ENCODE measurements at places on chromosomes 7 and 10. TPM values are rescaled to one million over a fixed set of nuclear protein-coding genes. Genes with fewer than 3 reads are reported as not detected.
A peak's percentile ranks its signal among the peaks of the same experiment; 100 is the strongest.

- DNase-seq, result no peak
Observed at GRCh38 chr10:62058896-62059216, 157.4 kb downstream of the ARID5B start.

- DNase-seq, result no peak
Observed at GRCh38 chr7:23783115-23783514, 73.1 kb downstream of the STK31 start.

Gene PRSS2
- polyA plus RNA-seq, result not detected

DNA sequence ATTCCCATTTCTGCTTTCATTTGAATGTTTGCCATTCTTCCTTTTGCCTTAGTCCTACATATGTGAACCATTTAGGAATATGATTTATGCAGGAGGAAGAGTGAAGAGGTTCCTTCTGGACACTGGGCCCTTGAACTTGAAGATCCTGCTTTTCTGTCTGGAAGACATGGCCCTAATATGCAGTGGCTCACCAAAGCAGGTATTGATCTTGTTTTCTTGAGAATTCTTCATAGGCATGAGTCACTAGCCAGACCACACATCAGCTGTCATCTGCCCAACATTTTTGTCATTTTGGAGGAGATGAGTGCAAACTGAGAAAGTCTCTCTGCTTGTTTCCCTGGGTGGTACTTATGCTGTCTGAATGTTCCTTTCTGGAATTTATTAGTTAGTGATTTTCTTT lies 382.6 kb downstream of the LRMDA start:
- no peak for DNase-seq

Gene EPO
- polyA plus RNA-seq, result not detected

Gene CYP26A1
- polyA plus RNA-seq, result not detected

DNA sequence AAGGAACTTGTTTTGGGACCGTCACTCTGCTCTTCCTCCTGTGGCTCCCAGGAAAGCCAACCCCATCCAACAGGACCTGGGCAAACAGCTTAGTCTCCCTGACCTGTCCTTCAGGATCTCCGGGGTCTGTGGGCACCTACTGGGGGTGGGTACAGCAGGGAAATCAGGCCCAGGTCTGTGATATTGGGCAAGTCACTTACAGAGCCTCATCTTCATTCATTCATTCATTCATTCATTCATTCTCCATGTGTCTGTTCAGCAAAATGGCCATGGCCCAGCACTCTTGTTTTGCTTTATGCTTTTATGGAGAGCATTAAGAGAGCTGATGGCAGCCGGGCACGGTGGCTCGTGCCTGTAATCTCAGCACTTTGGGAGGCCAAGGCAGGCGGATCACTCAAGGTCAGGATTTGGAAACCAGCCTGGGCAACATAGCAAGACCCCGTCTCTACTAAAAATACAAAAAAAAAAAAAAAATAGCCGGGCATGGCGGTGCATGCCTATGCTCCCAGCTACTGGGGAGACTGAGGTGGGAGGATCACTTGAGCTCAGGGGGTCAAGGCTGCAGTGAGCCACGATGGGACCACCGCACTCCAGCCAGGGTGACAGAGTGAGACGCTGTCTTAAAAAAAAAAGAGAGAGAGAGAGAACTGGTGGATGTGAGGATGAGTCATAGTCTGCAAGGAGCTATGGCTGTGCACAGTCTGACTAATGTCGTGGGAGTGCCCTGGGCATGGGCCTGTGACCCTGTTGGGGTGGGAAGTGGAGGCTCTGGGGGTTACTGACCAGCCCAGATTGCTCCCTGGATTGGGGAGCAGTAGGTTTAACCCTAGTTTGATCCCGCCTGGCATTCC lies 54.3 kb downstream of the CLIP2 start:
- DNase-seq, result no peak

Gene ZNF488
- polyA plus RNA-seq, result 0.16 TPM

DNA sequence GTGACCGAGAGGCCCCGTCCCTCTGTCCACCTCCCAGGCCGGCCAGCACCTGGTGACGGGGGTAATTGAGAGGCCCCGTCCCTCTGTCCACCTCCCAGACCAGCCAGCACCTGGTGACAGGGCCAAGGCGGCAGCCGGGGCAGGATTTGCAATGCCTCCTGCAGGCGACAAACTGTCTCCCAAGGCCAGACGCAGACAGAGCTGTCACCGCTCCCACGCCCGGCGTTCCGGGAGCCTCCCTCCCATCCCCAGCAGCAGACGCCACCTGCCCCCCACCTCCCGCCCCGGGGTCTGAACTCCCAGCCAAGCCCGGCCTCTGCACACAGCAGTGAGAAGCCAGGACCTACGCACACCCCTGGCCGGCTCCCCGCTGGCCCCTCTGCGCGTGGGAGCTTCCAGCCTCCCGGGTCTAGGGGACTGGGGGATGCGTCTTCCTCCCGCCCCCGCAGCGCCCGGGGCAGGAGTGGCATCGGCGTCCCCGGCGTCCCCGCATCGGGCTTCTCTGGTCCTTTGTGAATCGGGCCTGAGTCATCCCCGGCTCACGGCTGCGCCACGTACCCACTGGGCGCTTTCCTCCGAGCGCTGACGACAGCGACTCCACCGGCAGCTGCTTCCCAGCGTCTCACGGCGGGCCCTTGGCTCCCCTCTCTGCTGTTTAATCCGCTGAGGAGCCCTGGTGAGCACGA lies 95.1 kb upstream of the DIP2C start:
- DNase-seq, result peak; percentile 42

DNA sequence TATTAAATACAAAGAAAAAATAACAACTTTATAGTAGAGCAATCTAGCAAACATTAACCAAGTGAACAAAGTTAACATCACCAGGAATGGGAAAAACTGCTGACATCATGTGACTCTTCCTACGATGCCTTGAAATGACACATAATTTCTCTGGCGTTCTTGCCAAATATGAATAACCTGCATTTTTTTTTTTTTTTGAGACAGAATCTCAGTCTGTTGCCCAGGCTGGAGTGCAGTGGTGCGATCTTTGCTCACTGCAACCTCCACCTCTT lies 126.5 kb upstream of the VKORC1L1 start:
- DNase-seq, result no peak

- peak; percentile 93 for DNase-seq
Observed at GRCh38 chr10:99845837-99846382, 63.5 kb downstream of the ABCC2 start.

DNA sequence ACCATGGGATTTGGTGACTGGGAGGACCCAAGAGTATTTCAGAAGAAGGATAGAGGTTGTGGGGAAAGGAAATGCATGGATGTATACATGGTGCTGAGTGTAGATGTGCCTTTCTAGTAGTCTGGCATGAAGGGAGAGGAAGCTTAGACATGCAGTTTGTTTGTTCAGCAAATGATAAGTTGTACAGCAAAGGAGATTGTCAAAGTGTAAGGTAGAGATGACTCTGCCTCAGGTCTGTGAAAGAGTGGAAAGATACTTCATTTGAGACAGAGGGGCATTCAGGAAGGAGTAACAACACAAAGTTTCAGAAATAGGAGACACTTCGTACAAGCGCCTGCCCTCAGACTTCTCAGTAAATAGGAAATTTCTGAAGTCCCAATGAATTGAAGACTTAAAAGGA lies 152.3 kb downstream of the CELF2 start:
- no peak for DNase-seq

DNA sequence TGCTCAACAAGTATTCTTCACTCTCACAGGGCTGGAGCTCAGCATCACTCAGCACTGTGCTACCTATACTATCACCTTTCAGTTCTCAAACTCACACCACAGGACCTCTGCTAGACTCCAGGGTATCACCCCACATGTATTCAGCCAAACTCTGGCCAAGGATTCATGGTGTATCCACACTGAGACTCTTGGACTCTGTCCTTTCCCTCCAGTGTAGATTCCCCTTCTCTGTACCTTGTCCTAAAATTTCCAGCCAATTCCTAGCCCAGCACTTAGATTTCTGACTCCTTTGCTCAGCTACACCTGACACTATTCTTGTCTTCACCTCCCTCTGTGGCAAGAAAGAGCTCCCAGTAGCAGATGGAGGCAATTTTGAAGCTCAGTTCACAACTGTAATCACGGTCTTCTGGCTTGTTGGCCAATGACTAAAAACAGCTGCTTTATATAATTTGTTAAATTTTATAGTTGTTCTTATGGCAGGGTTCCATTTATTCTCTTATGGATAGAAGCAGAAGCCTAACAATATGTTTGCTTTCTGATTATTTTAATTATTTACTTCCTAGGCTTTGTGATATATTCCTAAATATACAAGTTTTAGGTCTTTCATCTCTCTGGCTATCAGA lies 258.8 kb downstream of the THSD7A start:
- DNase-seq, result no peak

DNA sequence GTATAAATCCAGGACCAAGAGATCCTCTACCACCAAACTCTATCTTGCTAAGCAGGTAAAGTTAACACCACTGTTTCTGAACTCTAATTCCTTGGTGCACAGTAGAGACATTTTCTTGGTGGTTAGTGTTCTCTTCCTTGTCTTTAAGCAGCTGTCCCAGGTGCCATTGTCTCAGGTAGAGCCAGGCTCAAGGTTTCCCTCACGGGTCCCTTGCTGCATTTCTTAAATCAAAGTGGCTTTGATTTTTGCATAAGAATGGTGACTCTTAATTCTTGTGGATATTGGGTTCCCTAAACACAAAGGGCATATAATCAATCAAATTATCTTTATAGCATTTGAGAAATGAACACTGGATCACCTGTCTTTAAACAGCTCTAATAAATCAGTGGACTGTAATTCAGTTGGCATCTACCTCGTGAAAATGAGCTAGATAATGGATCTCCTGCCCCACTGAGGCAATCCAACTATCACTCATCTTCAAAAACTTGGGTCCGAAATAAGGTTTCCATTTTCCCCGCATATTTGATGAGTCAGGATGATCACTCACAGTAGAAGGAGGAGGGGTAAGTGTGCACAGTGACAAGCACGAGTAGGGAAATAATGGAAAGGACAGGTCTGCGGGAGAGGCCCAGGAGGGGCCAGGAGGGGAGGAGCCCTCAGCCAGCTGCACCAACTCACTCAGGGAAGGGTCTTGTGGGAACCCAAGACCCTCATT lies 2.4 kb downstream of the ABCC2 start:
- no peak for DNase-seq

DNA sequence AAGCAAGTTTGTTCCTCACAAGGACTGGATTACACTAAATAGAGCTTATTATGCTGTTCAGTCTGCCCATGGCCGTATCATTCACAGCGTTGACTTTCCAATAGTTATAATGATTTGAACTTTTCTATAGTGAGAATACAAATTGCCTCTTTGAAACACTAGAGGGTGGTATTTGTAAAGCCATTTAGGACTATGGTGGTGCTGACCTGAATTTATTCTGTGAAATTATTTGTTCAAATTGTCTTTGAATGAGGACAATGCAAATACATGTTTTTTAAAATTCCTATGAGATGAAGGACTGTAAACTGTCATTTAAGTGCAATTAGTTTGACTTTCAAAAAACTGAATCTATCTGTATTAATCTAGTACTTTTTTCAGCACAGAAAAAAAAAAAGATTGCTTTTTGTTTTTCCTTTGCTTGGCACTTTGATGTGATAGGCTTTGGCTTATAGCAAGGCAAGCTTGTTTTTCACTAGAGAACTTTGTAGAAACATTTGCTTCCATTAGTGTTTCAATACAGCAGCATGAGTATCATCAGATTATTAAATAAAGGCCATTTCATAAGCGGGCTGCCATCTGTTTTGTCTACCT lies 122.7 kb upstream of the TMEM229A start:
- DNase-seq, result peak; percentile 6

DNA sequence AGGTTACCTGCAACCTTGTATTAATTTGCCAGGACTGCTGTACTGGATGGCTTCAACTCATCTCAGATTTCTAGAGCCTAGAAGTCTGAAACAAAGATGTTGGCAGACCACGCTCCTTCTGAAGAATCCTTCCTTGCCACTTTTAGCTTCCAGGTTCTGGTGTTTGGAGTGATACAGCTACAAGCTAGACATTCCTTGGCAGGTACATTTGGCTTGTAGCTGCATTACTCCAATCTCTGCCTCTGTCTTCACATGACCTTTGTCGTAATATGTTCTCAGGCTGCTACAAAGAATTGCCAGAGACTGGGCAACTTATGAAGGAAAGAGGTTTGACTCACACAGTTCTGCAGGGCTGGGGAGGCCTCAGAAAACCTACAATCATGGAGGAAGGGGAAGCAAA lies 146.3 kb downstream of the GALNT17 start:
- no peak for DNase-seq

GRCh38 chr7:120981888-120982615 lies 6.5 kb upstream of the CPED1 start:
- no peak for DNase-seq

Gene MACC1
- 0.07 TPM for polyA plus RNA-seq

GRCh38 chr7:82360591-82361368 lies 82.8 kb downstream of the CACNA2D1 start:
- DNase-seq, result no peak

- no peak for DNase-seq
Observed at GRCh38 chr7:15049157-15049556, 146.6 kb upstream of the DGKB start.
